ENCODE measurements at places on chromosomes 3 and 15.

GRCh38 chr15:59797756-59798604 lies 108.9 kb upstream of the BNIP2 start:
- no peak for DNase-seq

- DNase-seq, result peak; percentile 55
Observed at GRCh38 chr3:107524841-107525643, 2.3 kb downstream of the BBX start.

DNA sequence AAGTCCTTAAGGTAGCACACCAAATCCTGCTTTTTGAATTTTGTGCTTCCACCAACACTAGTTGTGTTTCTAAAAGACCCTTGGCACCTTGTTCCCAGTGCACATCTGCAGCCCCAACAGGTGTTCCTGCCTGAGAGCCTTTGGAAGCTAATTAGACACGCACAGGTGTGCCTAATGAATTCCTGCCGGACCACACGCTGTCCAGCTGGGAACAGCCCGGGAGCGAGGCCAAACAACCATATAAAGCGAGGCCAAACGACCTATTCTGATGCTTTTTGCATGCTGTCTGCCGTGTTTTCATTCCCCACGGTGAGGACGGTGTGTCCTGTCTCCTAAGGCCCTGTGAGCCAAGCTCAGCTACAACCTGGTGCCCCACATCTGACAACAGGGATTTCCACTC lies 99.5 kb downstream of the ATG7 start:
- DNase-seq, result no peak

- no peak for DNase-seq
Observed at GRCh38 chr15:29813009-29813408, 9.3 kb downstream of the TJP1 start.

DNA sequence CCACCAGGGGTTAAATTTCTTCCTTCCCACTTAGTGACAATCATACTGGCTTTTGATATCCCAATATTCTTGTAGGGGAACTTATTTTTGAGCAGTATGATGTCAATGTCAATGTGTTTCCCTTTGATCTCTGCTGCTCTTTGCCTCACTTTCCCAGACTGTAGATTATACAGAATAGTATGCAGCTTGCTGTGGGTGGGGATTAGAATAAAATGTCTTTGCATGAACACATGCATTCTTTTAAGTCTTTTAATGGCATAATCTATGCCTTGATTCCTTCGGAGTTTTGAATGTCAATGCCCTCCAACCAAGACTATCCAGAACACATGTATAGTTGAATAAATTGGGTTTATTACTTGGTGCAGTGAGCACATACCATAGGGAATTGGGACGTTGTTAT lies 125.5 kb downstream of the IL20RB start:
- no peak for DNase-seq

GRCh38 chr15:68502398-68502901 lies 70.5 kb upstream of the ITGA11 start:
- DNase-seq, result no peak

DNA sequence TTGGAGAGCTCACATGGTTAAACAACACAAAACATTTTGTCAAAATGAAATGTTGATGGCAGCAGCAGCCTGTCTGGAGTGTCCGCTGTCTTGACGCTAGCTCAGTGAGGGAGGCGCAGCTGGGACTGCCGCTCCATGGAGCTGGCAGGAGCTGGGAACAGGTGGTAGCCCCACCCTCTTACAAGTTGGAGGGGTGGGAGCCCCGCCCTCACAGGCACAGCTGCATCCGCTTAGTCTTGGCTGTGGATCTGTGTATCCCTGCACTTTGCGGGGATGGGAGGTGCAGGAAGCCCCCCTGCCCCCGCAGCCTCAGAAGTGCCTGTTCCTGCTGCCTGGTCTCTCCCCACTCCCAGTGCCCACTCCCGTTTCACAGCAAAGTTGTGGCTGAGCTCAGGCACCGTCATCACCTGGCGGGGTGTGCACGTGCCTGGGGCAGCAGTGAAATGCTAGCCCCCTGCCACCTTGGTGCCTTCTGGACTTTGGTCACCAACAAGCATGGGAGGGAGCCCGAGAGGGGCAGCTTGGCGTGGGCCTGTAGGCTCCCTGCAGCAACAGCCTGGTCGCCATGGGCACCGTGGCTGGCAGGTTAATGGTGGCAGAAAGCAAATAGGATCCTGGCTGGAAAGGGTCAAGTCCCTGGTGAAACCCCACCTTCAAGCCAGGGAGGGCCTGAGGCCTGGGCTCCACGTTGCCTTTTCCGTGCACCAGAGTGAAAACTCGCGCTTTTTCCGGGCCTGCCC lies 53.8 kb upstream of the CADM2 start:
- DNase-seq, result no peak

GRCh38 chr3:64184621-64185020 lies 40.6 kb downstream of the PRICKLE2 start:
- peak; percentile 67 for DNase-seq

- DNase-seq, result peak; percentile 24
Observed at GRCh38 chr3:66602237-66602636, 101.4 kb upstream of the LRIG1 start.

GRCh38 chr15:30062881-30063280 lies 19.9 kb upstream of the GOLGA8J start:
- no peak for DNase-seq

GRCh38 chr3:10839167-10839566 lies 23.1 kb downstream of the SLC6A11 start:
- no peak for DNase-seq

- no peak for DNase-seq
Observed at GRCh38 chr3:56985878-56986277, 74.6 kb upstream of the SPATA12 start.

- DNase-seq, result no peak
Observed at GRCh38 chr3:41987627-41988026, 25.7 kb upstream of the ULK4 start.

DNA sequence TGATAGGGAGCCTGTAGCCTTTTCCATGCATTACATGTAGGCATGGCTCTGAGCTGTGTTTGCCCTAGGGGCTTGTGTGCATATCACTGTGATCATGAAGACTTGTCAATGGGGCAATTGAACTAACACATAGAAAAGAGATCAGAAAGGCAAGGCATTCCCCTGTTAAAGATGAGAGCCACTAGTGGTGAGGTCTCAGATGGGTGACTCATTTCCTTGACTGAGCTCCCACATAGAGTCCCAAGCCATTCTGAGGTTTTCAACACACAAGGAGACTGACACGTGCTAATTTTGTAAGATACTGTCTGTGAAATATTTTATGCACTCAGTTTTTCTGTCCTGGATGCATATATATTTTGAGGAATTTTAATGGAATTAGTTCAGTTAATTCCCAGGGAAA lies 53.8 kb downstream of the SAMMSON start:
- peak; percentile 70 for DNase-seq

GRCh38 chr15:100638177-100638730 lies 35.9 kb downstream of the ASB7 start:
- no peak for DNase-seq

DNA sequence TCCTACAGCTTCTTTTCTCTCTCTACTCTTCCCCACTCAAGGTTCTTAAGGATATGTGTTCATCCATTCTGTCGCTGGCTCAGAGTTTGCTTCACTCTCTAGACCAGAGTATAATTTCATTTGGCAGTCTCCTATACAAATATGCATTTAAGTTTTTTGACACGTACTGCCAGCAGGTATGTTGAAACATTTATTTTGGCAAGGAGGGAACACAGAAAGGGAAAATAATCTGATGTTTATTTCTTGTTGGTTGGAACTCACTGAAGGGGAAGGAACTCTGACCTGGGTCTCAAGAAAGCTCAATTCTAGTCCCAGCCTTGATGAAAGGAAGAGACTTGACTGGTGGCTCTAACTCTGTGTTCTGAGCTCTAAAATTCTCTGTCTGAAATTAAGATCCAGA lies 21.6 kb downstream of the FANCD2 start:
- DNase-seq, result no peak

DNA sequence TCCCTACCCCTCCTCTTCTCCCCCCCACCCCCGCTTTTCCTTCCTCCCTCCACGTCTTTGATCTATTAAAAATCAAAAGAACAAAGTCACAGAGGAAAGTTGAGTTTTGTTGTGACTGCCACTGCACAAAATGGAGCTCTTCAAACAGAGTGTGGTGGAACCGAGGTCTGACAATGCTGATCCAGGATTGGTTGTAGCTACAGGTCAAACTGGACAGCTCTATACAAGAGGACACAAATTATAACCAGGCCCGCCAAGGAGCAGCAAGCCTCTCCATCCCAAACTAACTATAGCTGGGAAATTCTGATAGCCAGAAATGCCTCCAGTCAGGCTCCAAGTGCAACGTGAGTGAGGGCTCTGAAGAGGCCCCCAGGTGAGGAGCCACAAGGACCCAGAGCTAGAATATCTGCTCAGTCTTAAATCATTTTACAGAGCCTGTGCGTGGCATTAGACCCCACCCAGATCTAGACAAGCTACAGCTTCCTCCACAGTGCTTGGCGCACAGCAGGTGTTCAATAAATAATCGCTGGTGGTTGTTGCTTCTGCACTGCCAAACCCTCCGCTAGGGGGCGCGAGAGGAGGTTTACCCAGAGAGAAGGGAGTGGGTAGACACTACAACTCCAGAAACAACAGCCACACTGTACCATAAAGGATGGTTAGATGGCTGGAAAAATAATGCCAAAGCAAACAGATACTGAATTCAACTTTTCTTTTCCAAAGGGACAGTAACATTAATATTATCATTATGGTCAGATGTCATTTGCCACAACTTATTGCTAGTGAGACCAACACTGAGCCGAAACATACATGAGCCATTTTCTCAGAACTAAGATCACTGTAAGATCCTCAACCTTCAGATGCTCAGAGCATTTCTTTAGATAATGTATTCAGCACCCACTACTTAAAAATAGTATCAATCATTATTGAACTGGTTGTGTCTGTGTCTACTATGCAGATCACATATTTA lies 44.6 kb downstream of the ZIC4 start:
- DNase-seq, result peak; percentile 38
